ENCODE measurements at places on chromosomes 4 and X.

- no peak for DNase-seq
Observed at GRCh38 chr4:148067301-148067916, 335.5 kb downstream of the ARHGAP10 start.

DNA sequence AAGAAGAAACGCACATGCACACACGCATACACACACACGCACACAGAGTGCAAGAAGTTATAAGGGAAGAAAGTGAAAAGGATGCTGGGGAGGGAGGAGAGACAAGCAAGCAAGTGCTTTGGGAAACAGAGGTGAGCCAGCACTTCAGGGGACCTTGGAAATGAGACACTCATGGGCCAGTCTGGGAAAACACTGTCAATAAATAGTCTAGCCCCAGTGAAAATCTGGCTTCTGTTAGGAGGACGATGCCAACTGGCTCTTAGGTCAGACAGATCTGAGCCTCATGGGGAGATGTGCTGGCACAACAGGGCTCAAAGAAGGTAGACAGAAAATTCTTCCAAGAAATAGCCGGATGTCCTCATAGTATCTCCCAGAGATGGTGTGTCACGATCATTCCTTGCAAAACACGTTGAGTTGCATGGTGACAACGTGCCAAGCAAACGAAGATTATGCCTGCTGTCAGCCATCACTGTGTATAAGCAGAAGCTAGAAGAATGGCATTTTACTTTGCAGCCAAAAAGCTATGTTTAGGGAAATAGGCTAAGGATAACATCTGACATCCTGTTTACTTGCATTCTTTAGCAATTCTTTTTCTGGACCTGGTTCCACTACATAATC is 557 bp upstream of the ARHGEF6 start:
- DNase-seq, result no peak

GRCh38 chr4:177196615-177197014 is 113.1 kb upstream of the NEIL3 start:
- no peak for DNase-seq

DNA sequence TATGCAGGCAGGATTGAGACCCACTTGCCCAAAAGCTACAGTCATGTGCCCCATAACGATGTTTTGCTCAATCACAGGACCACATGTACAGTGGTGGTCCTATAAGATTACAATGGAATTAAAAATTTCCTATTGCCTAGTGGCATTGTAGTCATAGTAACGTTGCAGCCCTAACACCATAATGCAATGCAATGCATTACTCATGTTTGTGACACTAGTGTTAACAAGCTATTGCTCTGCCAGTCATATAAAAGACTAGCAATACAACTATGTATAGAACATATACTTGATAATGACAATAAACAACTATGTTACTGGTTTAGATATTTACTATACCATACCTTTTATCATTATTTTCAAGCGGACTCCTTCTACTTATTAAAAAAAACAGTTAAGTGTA is 50.6 kb downstream of the VGLL1 start:
- DNase-seq, result no peak

GRCh38 chr4:86870442-86871069 is 21.4 kb upstream of the SLC10A6 start:
- no peak for DNase-seq

DNA sequence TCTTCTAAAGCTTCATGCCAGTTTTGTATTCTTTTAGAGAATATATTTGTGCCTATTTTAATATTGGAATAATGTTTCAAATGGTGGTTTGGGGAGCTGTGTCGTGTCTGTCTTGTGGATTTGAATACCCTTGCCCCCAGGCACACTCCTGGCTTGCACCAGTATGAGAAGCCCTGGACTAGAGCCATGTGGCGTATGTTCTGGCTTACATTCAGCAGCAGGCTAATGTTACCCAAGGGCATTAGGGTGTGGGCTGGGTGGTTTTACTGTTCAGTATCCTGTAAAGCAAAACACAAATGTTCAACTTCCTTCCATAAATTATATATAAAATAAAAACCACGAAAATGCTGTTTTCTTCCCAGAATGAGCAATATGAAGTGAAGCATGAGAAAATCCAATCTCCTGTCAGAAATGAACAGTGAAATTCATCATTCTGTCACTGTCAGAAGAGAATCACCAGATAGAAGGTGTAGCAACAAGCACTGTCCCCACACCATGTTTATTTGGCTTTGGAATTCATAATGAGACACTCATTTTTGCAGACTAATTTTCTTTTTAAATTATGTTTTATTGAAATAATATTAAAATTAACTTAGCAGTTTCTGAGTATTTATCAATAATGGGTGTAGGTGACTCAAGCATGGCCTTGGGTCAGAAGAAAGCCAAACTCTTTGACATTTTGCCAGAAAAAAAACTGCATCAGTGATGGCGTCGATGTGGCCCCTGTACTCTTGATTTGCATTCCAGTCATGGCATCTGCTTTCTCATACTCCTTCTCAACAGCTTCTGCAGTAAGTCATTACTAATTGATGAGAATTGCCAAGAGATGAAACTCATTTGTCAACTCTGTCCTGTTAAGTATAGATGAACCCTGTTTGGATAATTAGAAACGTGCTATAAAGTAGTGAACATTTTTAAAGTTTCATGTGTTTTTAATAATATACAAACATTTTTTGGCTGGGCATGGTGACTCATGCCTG is 43.8 kb downstream of the WWC2 start:
- no peak for DNase-seq

GRCh38 chrX:103002576-103002975 is 61.4 kb downstream of the BEX1 start:
- no peak for DNase-seq

GRCh38 chr4:179762840-179763239 is 2320.6 kb upstream of the AGA start:
- DNase-seq, result no peak

DNA sequence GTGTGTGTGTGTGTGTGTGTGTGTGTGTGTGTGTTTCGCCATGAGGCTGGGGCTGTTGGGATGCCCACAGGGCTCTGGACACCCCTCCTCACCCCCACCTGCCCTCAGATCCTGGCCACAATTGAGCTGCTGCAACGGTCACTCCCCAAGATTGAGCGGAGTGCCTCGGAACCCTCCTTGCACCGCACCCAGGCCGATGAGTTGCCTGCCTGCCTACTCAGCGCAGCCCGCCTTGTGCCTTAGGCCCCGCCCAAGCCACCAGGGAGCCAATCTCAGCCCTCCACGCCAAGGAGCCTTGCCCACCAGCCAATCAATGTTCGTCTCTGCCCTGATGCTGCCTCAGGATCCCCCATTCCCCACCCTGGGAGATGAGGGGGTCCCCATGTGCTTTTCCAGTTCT is 10.2 kb downstream of the ARAF start:
- DNase-seq, result no peak

GRCh38 chr4:86272669-86273068 is 87.2 kb downstream of the MAPK10 start:
- DNase-seq, result no peak

DNA sequence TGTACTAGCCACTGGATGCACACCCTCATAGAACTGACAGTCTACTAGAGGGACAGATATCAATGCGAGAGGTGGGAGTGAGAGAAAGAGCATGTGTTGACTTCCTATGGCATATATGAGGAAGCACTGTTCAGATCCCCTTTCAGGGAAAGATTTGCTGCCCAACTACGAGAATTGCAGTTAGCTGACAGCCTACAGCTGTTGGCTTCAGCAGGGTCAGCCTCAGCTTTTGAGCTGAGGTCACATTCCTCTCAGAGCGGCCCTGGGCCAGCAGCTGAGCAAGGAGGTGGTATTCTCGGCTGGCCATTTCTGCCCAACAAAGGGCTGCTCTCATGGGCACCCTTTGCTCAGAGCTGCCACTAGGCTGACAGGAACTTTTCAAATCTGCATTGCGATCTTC is 580.2 kb downstream of the MID1IP1 start:
- DNase-seq, result no peak

- no peak for DNase-seq
Observed at GRCh38 chrX:850471-850916, 219.9 kb downstream of the SHOX start.

GRCh38 chrX:119887721-119888425 is 7.8 kb upstream of the AKAP14 start:
- DNase-seq, result peak; percentile 16

DNA sequence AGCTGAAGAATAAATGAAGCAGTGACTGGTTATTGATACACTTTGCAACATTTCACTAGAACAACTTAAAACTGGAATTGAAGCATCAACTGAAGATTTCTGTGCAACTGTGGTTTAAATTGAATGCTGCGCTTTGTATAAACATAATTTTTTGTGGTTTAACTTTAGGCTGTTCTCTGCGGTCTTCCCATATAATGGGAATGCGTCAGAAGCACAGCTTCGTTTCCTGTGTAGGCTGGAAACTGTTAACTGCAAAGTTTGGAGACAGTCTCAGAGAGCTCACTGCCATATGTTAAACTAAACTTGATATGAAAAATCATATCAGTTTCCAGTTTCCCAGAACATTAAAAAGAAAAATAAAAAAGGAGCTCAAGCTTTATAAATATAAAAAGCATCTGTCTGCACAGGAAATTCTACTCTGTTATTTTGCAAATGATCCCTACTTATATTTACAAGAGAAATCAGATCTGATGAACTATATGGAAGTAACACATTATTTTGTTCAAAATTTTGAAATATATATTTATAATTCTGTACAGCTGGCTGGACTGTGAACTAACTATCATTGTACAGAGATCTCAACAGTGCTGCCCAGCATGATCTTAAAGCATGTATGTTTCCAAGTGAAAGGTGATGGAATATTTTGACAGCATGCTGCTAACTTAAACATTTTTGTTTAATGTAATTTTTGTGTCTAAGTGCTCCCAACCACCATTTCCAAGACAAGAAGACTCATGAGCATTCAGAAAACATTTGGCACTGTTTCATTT is 139.9 kb downstream of the NDST3 start:
- DNase-seq, result no peak

DNA sequence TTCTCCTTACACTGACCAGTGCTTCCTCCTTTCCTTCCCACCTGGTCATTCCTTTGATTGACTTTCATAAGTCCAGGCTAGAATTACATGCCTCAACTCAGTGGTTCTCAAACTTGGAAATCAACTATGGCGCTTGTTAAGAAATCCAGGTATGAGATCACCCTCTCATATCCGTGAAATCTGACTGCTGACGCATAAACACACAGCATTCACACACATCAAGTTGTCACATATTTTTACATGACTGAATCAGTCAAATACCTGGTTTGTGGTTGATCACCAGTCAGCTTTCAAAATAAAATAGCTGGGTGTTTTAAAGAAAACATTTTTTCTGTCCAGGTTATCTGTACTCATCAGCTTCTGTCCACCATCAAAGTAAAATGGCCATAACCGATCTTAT is 433.5 kb downstream of the AFF2 start:
- no peak for DNase-seq

DNA sequence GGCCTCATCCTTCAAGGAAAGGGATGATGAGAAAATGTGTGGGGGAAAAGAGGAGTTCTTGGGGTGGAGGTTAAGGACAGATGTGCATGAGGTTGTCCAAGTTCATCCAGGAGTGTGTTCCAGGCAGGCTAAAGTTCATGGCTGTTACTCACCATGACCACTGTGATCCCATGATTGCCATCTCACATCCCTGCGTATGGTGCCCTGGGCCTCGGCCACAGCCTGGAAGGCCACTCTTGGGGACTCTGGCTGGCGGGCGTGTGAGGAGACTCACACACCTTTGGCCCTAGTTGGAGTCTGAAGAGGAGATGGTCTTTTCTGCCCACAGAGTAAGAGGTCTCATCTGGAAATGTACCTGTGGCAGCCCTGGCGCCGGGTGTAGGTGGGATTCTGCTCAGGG is 7.4 kb upstream of the LOC101059915 start:
- DNase-seq, result no peak

DNA sequence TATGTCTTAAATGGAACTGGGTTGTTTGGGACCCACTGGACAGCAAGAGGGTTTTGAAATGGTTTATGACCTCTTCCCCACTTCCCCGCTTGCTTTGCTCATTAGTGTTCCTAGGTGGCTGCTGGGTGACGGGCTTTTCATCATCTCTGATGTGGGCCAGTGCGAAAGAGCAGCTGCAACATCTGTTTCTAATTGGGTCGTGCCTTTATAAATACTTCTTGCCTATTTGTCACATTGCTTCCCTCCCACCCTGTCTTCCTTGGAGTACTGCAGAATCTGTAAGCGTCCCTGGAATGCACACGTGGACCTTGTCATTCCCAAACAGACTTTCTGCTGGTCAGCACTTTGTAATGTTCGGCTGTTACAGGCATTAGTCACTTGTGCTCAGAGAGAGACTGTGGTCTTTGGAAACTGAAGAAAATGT is 35.2 kb downstream of the SEPTIN11 start:
- DNase-seq, result no peak

- DNase-seq, result no peak
Observed at GRCh38 chr4:29046781-29047180, 1673.4 kb upstream of the PCDH7 start.

GRCh38 chr4:152974468-152975379 is 38.6 kb downstream of the FHDC1 start:
- no peak for DNase-seq

DNA sequence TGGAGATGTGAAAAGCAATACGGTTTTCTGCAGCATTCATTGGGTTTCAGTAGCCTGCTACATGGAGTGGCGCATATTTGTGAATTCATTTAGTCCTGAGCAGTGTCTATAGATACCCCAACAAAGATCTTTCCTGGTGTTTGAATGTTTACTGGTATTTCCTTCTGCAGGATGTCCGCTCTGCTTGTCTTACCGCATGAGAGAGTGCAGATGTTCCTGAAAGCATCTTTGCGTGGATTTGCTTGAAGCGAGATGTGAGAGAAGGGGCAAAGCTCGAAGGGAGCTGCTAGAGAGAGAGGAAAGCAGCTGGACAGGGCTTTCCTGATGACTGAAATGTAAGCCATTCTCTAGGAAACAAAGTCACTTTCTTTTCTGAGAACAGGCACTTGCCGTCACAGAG is 40.9 kb upstream of the GYPA start:
- DNase-seq, result no peak

- DNase-seq, result no peak
Observed at GRCh38 chr4:149901128-149901527, 85.5 kb upstream of the IQCM start.

DNA sequence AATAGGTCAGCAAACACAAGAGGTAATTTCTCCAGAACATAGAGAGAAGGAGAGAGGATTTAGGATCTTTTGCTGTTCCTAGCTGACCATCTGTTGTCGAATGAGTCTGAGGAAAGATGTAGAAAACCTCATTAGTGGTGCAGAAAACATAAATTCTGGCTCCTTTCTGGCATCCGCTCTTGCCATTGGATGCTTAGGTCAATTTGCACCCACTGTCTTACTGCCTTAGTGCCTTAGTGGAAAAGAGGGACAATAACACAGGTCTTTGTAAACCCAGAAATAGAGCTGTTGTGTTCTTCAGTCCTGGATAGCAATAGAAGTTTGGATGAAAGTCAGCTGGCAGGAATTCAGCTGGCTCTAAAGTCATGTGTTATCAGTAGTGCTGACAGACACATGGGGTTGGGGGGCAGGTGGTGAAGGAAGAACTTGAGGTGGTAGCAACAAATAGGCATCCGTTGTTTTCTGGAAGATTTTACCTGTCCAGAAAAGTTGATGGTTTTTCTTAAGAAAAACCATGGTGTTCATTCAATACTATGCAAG is 78.2 kb downstream of the GLRA2 start:
- DNase-seq, result no peak

All from T-helper 1 cell (primary cell).